RPMI8226 (cell line): ENCODE measurements at places on chromosomes 1 and 21.

DNA sequence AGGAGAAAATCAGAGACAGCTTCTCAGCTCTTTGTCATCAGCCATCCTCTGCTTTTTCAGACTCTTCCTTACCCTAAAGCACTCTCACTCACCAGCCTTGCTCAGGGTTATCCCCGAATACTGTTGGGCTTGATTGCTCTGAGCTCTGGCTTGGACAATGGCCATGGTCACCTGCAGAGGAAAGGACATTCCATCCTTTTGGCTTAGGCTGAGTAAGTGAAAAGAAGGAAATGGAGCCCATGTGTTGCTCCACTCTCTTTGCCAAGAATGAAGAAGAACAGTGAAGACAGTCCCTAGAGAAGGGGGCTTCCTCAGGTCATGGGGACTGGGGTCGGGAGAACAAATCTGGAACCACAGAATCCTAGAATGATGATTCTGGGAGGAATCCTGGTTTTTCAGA, 2.3 kb downstream of the MTMR11 start:
- DNase-seq: no peak

DNA sequence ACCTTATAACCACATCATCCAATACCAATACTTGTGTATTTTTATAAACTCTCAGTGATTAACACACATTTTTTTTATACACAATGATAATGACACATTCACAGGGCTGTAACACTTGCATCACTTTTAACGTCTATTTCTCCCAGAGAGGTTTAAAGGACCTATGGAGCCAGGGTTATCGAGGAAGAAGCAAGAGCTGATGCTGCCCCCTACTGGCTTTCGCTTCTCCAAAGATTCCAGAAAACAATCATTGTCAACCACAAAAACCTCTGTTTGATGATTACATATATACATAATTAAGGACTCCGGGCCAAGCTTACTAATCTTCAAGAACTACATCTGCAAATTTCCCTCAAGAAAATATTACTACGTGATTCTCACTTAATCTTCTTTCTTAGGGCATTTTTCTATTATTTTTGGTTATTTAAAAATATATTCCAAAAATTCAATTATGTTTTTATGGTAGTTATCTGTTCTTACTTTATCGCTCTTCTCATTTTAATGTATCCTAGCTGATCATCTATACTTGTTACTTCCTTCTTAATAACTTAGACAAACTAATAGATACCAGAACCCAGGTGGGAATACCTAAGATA, 214.5 kb downstream of the VAV3 start:
- DNase-seq: peak; percentile 70

DNA sequence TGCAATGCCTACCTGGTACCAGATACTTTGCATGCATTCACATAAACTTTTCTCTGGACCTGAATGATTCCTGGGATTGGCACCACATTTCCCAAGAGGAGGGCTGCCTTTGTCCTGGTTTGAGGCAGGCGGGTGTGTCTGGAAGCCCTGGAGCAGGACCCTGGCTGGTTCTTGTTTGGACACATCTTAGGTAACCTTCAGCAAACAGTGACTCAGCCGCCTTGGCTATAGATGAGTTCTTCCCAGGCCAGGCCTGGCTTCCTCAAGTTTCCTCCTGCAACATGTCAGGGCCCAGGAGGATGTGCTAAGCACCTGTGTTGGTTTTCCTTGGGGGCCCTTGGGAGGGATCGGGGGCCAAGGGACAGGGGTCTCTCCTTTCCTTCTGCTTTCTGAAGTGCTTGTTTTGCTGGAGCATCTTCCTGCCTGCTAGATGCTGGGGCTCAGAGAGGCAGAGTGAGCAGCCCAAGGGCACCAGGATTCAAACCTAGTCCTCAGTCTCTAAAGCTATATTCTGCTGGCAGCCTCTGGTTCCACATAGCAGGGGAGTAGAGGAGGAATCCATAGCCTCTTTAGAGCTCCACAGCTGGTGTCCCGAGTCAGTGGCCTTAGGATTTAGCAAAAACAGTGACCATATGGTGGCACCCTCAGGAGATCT, 38.2 kb downstream of the PAX7 start:
- no peak for DNase-seq

DNA sequence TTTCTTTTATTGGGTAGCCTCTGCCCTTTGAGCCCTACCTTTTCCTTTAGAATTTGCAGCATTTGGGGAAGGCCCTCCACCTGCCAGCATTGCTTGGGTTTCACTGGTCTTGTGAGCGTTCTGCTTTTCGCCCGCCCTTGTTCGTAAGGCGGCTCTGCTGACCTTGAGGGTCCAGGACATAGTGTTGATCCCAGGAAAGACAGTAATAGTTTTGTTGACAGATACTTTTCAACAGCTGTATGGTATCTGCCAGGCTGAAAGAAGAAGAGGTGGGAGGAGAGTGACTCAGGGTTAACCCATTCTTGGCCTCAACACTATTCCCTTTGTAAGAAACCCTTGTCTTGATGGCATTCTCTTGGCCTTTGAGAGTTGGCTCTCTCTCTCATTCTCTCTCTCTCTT, 113.4 kb upstream of the SPAG17 start:
- no peak for DNase-seq

GRCh38 chr1:7555391-7556185, 215.5 kb upstream of the VAMP3 start:
- no peak for DNase-seq

GRCh38 chr1:154191990-154192461, at the start of gene TPM3:
Gene TPM3, minus strand, starts transcription at chr1:154192100. Its CDS starts 82 bp downstream, at chr1:154192018.
- DNase-seq: no peak

GRCh38 chr1:204947338-204947737, 76.7 kb downstream of the NFASC start:
- no peak for DNase-seq

DNA sequence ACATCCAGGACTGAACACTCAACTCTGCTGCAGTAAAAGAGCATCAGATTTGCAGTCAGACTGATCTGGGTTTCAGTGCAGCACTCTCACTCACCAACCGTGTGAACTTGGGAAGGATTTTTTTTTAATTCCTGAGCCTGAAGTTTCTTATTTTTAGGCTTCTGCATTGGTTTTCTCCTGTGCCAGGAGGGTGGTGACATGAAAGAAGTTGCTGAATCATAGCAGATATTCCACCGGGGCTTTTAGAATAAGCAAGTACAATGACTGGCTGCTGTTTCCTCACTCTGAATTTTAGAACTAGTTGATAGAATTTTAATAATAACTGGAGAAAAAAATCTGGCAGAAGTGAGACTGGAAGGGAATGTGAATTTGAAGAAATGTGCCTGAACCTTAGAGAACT, 11.6 kb downstream of the ADAM30 start:
- DNase-seq: no peak

DNA sequence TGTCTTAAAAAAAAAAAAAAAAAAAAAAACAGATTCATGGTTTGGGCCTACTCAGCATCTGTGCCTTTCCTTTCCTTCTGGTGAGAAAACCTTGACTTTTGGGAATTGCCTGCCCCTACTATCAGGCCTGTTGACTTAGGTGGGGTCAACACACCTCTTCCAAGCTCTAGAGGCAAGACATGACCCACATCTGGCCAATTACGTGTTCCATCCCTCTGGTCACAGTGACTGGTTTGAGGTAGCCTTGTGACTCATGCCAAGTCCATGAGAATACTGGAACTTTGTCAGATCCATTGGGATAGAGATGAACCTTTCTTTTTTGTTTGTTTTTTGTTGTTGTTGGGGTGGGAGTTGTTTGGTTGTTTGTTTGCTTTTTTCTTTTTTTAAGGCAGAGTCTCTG, 37.3 kb upstream of the KHDRBS1 start:
- peak; percentile 54 for DNase-seq

DNA sequence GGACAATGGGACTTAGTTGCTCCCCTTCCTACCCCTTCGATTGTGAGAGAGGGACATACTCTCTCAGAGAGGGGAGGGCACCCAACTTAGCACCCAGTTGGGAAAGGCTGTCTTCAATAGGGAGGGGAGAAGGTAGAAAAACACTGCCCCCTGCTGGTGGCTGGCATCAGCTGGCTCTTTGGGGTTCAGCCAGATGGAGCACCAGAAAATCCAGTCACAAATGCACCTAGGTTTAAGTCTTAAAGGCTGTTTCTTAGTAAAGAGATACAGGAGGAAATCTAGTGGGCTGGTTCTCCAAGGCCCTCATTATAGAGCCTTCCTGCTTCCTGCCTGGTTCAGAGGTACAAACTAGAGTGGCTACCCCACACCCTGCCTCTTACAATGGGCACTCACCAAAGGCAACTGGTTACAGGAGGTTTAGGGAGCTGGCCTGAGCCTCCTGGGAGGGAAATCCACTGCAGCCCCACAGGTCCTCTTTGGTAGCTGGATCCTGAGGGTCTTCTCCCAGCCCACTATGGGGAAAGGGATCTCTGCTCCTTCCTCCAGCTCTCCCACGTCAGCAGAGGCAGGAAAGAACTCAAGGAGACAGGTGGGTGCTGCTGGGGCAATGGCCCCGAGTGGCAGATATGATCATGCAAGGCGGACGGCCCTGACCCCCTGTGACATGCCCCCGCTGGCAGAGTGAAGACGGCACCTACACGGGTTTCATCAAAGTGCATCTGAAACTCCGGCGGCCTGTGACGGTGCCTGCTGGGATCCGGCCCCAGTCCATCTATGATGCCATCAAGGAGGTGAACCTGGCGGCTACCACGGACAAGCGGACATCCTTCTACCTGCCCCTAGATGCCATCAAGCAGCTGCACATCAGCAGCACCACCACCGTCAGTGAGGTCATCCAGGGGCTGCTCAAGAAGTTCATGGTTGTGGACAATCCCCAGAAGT, 28.3 kb downstream of the EIF2D start:
- DNase-seq: peak; percentile 80

DNA sequence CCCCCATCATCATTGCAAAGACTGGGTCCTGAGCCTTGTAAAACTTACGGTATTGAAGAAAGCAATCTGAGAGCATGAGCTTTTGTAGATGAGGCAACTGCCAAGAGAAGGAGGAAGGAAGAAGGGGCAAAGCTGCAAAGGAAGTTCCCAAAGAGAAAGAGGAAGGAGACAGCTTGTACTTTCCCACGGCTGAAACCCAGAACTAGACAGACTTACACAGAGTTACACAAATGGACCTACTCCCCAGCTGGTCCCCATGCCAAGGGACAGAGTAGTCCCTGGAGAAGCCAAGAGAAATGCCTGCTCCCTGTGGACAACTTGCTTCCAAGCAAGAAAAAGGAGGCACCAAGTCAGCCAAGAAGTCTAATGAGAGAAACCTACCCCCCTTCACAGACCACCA, 22.6 kb downstream of the SLC5A9 start:
- no peak for DNase-seq

DNA sequence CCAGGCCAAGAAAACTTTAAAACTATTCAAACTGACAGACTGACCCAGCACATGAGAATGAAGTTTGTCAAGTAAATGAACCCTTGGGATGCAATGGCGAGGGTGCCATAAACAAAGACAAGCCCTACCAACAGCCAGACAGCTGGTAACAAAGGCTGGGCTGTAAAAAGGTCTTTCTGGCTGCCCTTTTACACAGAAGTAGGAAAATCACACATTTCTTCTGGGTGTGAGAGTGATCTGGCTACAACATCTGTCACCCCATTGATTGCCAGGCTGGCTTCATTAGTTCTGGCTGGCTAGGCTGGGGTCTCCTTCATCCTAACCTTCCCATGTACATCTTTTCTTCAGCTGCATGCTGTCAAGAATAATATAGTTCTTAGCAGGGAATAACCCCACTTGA, 83.6 kb upstream of the FOXD3 start:
- no peak for DNase-seq

DNA sequence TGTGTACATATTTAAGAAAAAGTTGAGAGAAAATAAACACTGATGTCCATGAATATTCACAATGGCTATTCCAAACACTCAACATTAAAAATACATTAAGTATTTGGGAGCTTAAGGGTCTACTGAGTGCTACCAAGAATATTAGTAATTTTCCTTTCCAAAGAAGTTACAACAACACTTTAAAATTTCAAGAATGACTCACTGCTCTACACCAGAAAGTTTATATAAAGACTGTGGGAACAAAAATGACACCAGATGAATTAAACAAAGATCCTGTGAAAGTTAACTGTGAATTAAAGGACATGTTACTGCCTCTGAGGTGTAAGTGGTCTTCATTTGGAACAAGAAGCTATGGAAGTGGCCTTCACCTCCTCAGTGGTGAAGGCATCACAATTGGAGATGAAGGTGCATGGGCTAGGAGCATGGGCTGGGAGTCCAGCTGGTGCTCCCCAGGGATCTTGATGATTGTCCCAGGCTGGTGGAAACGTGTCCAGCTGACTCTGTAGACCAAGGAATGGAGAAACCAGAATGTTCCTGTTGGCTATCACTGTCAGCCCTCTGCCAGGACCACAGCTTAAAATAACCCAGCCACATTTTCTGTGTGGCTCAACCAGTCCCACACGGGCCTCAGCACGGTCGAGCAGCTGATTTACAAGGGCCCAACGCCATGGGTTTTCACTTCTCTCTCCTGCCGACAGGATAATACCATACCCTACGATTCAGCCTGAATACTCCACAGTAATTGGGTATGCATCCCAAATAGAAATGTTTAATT, 28.8 kb downstream of the TAF5L start:
- no peak for DNase-seq

GRCh38 chr1:40257313-40257687, 736 bp upstream of the ZMPSTE24 start:
- no peak for DNase-seq

DNA sequence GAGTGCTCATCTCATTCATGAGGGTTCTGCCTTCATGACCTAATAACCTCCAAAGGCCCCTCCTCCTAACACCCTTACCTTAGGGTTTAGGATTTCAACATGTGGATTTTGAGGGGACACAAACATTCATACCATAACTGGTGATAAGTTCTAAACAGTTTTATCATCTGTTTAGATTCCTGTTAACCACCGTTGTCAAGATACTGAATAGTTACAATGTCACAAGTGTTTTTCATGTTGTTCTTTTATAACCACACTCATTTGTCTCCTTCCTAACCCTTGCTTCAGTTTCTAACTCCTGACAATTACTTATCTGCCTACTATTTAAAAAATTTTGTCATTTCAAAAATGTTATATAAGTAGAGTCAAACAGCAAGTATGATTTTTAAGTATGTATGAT, 86.0 kb downstream of the NCAM2 start:
- no peak for DNase-seq

DNA sequence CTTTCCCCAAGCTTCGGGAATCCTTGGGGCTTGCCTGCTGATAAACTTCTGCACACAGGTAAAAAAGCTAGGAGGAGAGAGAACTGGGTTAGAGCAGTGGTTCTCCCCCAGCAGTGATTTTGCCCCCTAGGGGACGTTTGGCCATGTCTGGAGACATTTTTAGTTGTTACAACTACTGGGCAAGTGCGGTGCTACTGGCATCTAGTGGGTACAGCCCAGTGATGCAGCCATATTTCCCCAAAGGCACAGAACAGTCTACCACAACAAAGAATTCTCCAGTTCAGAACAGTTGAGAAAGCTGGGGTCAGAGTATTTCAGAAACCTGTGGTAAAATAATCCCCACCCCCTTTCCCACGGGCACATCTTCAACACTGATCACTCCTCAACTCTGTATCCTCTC, 41.3 kb downstream of the LRRC71 start:
- peak; percentile 75 for DNase-seq

GRCh38 chr1:22321917-22322316, 129.7 kb upstream of the ZBTB40 start:
- no peak for DNase-seq

- no peak for DNase-seq
These were observed 950 bp upstream of the EVA1C start for GRCh38 chr21:32411350-32412161.
